A673 (cell line): ENCODE measurements at places on chromosomes 12 and 14.

GRCh38 chr12:75389061-75389460, 1.8 kb upstream of the GLIPR1L2 start:
- peak; percentile 56 for DNase-seq

DNA sequence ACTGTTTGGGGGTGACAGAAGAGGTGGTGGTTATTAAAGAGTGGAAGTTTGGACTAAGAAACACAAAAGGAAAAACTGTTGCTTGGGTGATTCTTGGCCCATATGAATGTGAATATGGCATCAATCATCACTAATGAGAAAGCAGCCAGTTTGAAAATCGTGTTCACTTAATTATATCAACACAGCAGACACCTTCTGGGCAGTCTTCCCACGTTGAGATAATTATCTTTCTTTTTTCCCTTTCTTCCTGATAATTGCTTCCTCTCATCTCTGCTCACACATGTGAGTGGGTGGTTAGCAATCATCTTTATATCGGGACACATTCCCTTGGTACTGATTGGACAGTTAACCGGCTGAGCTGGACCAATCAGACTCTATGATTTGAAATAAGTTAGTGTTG, 539.7 kb downstream of the AACS start:
- no peak for DNase-seq

GRCh38 chr12:95385246-95386035, 88.5 kb upstream of the METAP2 start:
- DNase-seq: no peak

DNA sequence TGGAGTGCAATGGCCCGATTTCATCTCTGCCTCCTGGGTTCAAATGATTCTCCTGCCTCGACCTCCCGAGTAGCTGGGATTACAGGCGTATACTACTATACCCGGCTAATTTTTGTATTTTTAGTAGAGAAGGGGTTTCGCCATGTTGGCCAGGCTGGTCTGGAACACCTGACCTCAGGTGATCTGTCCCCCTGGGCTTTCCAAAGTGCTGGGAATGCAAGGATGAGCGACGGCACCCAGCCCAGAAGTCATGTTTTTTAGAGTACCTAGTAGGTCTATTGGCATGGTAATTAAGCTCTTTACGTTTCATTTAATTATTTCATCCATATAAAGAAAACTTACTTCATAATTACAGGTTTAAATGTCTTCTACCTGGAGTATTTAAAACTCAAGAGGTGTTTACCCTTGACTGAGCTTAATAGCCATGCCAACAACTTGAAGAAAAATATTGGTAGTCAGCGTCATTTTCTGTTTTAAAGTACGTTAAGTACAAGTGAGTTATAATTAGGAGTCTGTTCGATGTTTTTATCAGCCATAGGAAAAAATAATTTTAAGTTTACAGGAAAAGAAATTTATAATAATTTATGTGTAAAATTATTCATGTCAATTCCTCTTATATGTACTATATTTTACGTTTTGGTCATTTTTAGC, 4.0 kb downstream of the TMPO start:
- no peak for DNase-seq

DNA sequence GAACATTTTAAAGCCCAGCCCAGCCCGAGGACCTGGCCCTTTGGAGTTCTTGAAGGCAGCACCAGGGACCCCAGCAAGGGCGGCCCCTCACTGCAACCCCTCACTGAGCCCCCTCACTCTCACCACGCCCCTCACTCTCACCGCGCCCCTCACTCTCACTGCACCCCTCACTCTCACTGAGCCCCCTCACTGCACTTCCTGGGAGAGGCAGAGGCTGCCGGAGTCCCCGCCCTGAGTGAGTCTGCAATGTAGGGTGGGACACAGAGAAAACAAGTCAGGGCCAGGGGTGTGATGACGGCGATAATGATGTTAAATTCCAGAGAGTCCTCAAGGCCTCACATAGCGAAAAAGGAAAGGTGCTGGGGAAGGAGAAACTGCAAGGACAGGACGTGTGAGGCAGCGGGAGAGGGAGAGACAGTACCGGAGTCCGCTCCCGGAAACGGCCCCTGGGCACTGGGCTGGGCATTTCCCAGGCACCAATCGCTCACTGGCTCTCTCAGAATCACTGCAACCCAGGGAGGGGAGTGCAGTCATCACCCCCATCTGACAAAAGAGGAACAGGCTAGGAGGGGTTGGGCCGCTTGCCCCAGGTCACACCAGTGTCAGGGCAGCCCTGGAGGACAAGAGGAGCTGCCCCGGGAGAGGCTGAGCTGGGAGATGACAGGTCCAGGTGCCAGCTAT, 24.9 kb downstream of the CCDC88C start:
- no peak for DNase-seq

DNA sequence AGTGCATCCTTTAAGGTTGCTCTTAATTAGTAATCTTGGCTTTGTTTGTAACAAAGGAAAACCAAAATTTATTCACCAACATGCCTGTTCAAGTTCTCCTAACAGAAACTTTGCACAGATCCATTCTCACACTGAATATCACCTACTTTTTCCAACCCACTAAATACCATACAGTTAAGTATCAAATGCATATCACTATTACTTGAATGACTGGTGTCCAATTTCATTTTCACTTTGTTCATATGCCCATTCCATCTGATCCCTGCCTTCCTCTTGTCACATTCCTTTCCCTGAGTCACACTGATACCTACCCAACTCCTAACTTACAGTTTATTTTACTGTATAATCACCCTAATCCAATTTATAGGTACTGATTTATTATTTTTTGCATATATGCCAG, 286.4 kb downstream of the NELL2 start:
- peak; percentile 46 for DNase-seq

DNA sequence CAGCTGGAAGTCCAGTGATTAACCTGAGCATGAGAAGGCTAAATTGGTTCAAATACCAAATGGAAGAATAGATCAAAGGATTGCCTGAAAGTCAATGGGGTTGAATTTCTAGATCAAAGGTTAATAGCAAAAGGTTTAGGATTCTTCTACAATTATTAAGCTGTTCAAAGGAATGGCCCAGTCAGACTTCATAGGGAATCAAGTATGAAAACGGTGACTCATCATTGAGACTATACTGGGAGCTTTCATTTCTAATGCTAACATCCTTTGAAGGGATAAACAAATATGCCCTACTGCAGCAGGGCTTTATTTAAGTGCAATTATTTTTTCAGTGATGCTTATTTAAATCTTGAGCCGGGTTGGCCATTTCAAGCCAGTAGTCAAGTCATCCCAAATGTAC, 152.8 kb downstream of the RIMBP2 start:
- no peak for DNase-seq

GRCh38 chr12:6039894-6040601, 84.4 kb downstream of the VWF start:
- peak; percentile 77 for DNase-seq

- no peak for DNase-seq
These were observed 114.2 kb downstream of the DPF3 start for GRCh38 chr14:72779679-72780078.

GRCh38 chr14:106013879-106014376, 487.5 kb downstream of the TMEM121 start:
- DNase-seq: no peak

- DNase-seq: peak; percentile 88
These were observed 788 bp downstream of the ENO2 start for GRCh38 chr12:6914947-6915788.

GRCh38 chr14:95119336-95119735, 38.0 kb downstream of the DICER1 start:
- no peak for DNase-seq

GRCh38 chr14:105030194-105030593, 9.3 kb upstream of the CDCA4 start:
- no peak for DNase-seq

DNA sequence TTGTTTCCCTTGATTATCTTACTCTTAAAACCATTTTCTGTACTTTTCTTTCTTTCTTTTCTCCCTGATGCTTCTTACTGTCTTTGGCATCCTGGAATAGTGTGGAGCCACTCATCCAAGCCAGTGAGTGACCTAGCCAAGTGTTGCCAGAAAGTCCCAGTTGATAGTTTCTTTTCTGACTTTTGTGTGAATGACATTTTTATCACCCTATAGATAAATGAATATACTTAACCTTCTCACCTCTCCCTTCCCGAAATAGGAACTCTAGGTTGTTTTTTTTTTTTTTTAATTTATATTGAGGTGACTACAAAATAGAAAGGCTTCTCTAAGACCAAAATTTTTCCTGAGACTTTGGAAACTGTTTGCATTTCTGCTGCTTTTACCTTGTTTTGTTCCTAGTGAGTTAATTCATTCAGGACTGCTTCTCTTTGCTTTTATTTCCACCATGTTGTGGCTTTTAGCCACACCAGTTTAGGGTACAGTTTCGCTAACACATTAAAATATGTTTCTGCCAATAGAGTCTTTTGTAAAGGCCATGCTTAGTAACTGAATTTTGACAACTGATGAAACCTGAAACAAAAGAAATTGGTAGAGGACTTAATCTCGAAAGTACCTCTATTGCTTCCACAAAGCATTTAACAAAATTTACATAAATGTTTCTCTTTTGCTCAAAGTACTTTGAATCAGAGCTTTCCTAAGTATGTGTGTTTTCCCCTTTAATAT, 194.6 kb downstream of the ERC1 start:
- no peak for DNase-seq

DNA sequence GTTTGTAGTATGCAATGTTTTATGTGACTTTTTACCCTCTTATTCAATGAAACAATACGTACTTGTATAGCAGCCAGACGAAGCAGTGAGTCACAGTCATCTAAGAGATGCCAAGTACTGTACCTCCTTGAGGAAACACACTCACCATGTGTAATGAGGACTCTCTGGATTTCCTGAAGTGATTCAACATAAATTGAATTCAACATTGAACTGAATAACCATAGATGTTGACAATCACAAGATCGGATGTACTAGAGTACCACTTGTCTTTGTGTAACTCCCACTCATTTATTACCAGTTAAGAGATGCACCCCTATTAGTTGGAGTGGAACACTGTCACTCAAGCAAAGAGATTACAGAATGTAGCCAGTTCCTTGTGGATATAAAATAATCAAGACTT, 175.2 kb upstream of the HMGA2 start:
- DNase-seq: peak; percentile 92

- DNase-seq: no peak
These were observed 12.6 kb upstream of the OAS1 start for GRCh38 chr12:112894128-112894527.

- DNase-seq: peak; percentile 88
These were observed 65.7 kb downstream of the TTC9 start for GRCh38 chr14:70707138-70708038.

DNA sequence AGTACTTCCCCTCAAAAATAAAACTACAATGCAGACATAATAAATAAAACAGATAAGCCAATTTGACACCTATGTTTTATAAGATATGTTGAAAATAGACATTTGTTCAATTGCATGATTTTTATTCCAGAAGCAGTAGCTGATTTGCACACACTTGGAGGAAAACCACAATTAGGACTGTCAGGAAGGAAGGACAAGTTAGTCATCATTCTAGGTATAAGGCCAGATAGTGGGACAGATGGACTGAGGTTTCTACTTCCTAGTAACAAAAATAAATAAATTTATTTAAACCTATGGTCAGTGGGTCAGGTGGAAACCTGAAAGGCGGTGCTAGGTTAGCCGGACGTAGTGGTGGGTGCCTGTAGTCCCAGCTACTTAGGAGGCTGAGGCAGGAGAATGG, 141.8 kb upstream of the RASSF8 start:
- no peak for DNase-seq

GRCh38 chr14:35285168-35286002, 6.8 kb upstream of the PSMA6 start:
- DNase-seq: no peak

- DNase-seq: no peak
These were observed 42.0 kb upstream of the CHPT1 start for GRCh38 chr12:101655393-101655792.

DNA sequence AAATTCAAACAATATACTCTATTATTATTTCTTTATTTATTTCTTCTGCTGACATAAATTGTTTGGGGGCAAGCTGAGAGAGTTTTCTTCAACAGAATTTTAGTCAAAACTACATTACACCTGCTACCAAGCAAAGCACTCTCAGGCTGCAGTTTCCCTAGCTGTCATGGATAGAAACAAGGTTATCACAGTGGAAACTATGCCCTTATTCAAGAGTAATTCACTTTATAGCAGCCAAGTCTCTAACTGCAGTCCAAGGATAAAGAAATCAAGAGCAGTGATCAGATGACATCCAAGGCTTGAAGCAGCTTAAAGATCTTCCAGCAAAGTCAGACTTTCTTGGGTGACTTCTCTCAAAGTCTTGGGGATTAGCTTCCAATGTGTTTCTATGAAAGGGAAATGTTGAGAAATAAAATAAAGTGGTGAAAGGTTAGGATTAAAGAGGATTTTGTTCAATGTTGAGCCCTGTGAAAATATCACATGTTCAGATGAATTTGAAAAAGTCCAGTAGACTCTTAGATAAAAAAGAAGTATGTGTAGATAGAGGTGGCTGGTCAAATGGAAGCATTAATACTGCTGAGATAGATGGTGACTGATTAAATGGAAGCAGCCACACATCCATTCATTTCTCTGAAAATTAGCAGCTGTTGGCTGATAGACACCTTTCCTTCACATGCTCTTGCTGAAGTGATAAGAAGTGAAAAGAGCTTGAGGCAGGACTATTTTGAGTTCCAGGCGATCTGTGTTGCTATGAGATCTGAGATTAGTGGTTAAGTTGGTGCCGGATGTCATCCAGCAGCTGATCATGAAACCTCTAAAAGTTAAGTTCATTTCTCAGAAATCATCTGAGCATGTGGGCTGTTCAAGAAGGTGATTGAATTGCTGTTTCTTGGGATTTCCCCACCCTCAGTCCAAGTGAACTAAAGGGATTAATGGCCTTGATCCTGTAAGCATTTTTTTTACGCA, 257.8 kb upstream of the BTG1 start:
- DNase-seq: no peak

DNA sequence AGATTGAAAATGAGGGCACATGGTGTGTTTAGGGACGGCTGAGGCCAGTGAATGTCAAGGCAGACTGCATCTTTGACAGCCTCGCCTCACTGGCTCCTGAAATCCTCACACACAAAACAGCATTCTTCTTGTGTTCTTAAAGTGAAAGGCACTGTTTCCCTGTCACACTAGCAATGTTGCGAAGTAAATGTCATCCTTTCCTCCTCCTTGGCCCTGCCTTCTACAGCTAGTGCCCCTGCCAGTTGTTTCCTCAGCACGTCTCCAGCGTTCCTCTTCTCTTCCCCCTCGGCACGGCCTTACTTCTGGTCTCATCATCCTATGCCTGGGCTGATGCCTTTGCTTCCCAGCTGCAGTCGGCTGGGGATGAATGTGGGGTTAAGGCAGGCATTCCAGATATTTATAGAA, 129.4 kb upstream of the DNM1L start:
- DNase-seq: peak; percentile 47

- DNase-seq: peak; percentile 98
These were observed 30.2 kb upstream of the ANKRD9 start for GRCh38 chr14:102539544-102540314.

GRCh38 chr14:67241411-67242167, at the start of gene PALS1:
Gene PALS1 (plus strand): TSS chr14:67241435. CDS start chr14:67279171, 37,736 bp downstream.
- peak; percentile 71 for DNase-seq

- no peak for DNase-seq
These were observed 57.4 kb upstream of the KCNJ8 start for GRCh38 chr12:21831791-21832344.

- no peak for DNase-seq
These were observed 1.7 kb downstream of the RDH16 start for GRCh38 chr12:56955631-56956256.
